ENCODE measurements at places on chromosomes 1 and 21.

GRCh38 chr1:27109103-27109822 is 45.7 kb downstream of the SLC9A1 start:
- no peak for DNase-seq

GRCh38 chr1:45051005-45051772 is 39.1 kb downstream of the UROD start:
- DNase-seq, result peak; percentile 12

- DNase-seq, result no peak
These were observed 12.0 kb upstream of the SLC35A3 start for GRCh38 chr1:99957818-99958217.

DNA sequence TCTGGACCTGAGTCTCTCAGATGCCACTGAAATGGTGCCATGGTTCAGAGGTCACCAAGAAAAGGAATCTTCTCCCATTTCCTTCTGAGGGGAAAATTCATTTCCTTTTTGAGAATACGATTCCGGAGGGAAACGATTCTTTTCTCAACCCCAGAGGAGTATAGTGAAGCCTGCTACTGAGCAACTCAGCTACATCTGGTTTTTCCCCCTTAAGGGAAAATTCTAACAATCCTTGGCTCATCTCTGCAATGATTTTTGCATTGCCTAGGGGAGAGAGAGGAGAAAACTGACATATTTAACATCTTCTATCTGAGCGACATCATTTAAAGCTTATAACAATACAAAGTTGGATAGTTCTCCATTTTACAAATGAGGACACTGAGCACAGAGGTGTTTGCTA is 22.4 kb upstream of the KANK4 start:
- no peak for DNase-seq

DNA sequence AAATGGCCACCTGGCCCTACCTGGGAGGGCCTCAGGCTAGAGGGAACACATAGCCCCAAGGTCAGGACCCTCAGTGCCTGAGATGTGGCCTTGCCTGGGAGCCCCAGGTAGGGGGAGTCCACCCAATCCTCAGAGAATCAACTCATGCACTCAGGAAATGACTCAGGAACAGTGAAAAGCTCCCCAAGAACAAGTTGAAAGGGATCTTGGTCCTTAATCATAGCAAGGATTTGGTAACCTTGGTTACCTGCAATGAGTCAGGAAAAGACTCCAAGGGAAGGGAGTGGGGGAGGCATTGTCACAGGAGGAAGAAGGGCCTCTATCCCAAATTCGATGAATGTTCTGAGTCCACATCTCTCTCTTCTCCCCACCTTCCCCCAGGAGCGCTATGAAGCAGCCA is 17.0 kb downstream of the MAP7D1 start:
- no peak for DNase-seq
